HCT116 (cell line): ENCODE measurements at places on chromosomes 7 and 10.

GRCh38 chr7:69349291-69349690 lies 249.0 kb upstream of the AUTS2 start:
- no peak for DNase-seq

DNA sequence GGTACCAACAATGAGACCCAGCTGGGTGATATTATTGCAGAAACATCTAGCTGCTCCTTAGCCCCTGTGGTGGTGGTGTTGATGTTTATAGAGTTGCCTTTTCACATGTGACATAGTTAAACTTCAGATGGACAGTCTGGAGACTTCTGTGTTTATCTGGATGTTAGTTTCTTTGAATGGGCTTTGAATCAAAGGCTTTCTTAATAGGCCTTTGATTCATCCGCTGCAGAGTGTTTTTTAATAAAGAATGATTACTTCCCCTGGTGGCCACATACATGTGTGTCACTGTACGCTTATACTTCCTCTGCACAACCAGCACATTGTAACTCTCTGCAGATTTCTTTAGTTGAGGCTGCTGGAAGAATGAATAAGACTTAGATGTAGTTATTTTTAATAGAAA lies 221.0 kb downstream of the DYNC1I1 start:
- DNase-seq: no peak

DNA sequence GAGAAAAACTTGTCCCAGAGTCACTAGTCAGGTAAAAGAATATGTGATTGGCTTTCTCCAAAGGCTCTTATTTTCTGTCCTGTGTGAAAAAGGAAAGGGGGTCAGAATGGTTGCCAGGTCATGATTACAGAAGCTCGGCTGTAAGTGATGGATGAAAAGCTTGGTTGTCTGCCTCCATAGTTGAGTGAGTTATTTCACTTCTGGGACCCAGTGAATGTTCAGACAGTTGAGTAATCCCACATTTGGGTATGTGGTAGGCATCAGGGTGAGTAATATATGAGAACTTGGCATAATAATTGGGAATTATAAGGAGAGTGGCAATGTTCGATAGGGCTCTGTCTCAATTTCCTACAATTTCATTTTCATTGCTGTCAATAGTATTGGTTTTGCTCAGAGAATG lies 72.5 kb downstream of the BBS9 start:
- DNase-seq: no peak

- no peak for DNase-seq
Measured at GRCh38 chr10:2777666-2778355, 289.5 kb upstream of the PFKP start.

DNA sequence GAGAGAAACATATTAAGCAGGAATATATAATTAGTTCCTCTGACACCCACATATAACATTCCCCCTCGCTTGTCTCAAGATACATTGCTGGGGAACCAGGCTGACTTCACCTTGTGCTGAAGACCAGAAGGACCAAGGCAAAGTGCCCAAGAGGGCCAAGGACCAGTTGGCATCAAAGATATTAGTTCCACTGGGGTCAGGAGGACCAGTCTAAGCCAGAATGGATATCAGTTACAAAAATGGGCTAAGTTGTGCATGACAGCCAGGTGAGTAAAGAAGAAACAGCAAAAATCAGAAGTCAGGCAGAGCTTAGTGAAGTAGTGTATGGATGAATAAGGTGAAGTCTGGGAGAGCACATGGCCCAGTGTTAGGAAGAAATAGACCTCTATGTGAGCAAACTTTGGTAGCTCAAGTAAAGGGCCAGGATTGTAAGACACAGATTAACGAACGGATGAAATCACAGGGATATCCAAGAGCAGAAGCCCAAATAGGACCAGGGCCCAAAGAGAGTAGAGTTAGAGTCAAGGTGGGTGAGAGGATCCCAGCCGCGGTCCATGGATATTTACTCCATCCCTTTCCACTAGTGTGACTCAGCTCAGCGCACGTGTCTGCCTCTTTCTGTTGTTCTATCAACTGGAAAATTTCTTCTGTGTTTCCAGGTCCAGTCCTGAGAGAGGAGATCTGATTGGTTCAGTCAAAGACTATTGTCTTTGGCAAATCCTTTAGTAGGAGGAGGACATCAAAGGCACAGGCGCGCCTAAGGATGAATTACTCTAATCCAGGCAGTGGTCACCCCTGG lies 5.0 kb downstream of the CALD1 start:
- no peak for DNase-seq

DNA sequence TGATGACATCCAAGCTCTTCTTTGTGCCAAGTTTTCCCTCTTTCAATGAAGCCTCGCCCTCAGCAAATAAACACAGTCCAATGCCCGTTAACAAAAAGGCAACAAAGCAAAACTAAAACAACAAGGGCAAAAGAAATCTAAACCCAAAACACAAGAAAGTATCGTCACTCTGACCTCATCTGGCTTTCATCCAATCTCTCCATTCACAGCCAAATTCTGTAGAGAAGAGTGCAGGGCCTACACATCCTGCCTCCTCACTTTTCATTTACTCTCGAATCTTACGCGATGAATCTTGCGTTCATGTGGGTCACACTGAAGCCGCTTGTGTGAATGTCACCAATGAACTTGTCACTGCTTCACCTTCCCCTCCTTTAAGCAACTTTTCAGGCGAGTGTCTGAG lies 15.9 kb upstream of the AKR1E2 start:
- DNase-seq: no peak

DNA sequence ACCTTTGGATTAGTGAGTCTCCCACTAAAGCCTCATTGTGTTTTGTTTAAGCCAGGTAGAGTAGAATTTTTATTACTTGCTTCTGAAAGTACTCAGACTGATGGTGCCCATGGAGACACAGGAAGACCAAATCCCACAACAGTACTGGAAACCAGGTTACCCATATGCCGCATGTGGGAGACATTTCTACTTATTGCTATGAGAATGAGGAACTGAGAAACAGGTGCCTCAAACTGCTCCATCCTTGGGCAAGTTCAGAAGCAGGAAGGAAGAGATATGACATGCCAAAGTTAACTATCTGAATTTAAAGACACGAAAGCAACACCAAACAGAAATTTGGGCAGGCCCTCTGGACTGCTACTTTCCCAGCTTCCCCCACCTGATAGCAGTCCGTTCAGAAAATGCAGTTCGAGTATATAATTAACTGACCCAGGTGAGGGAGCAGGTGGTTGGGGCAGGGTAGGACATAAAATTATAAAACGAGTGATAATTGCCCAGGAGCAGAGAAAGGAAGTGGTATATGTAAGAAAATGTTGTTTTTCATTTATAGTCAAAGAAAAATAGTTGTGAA lies 382.3 kb upstream of the MTPN start:
- DNase-seq: no peak

DNA sequence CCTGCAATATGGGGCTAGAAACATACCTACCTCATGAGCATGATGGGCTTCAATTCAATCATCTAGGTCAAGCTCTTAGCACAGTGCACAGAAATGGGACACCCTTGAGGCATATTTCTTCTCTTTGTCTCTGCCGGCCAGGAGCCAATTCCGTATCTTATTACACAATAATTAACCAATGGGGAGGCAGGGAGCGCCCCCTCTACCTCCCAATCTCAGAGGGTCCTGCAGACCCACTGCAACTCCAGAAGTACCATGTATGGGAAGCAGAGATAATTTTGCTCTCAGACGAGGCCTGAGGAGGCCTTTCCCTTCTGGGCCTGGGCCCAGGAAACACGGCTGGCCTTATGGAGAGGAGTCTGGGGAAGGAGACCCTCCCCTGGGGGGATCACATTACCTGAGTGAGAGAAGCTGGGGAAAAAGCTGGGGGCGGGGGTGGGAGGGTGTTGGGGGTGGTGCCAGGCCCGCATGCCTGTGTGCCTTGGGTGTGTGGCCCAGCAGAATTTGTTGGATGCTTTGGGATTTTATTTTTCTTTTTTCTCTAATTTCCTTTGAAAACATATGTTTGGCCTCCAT lies 155.5 kb downstream of the UBE2H start:
- no peak for DNase-seq

GRCh38 chr10:2852574-2853323 lies 214.6 kb upstream of the PFKP start:
- no peak for DNase-seq

DNA sequence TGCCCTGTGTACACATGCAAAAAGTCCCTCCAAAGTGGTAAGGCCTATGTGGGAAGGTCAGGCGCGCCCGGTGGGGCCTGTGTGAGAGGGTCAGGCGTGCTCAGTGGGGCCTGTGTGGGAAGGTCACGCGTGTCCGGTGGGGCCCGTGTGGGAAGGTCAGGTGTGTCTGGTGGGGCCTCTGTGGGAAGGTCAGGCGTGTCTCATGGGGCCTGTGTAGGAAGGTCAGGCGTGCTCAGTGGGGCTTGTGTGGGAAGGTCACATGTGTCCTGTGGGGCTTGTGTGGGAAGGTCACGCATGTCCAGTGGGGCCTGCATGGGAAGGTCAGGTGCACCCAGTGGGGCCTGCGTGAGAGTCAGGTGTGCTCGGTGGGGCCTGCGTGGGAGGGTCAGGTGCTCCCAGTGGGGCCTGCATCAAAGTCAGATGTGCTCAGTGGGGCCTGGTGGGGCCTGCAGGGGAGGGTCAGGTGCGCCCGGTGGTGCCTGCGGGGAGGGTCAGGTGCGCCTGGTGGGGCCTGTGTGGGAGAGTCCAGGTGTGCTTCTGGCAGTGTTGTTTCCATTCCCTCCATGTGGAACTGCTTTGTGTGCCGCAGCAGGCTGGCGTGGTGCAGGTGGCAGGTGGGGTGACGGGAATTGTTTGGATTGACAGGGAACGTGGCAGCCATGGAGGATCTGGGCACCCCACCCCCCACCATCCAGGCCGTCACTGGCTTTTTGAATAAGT lies 15.4 kb downstream of the LRRC27 start:
- no peak for DNase-seq

- no peak for DNase-seq
Measured at GRCh38 chr10:6917125-6917524, 337.0 kb upstream of the PRKCQ start.

- no peak for DNase-seq
Measured at GRCh38 chr7:120991161-120991560, 2.6 kb downstream of the CPED1 start.

- DNase-seq: no peak
Measured at GRCh38 chr7:126487728-126488442, 764.9 kb downstream of the GRM8 start.

DNA sequence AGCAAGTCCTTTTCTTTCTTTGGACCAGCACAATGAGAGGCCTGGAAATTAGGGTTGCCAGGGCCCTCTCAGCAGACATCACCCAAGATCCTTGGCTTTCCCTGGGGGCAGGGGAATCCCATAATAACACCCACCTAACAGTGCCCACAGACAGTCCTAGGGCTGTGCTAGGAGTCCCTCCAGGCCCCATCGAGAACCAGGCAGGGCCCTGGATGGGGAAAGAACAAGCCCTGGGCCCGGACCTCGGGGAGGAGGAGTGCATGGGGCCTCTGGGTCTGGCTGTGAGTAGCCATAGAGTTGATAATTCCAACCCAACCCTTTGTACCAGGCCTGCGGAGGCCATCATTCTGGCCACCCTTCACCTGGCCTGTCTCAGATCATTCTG lies 201.2 kb upstream of the ZMIZ1 start:
- no peak for DNase-seq

DNA sequence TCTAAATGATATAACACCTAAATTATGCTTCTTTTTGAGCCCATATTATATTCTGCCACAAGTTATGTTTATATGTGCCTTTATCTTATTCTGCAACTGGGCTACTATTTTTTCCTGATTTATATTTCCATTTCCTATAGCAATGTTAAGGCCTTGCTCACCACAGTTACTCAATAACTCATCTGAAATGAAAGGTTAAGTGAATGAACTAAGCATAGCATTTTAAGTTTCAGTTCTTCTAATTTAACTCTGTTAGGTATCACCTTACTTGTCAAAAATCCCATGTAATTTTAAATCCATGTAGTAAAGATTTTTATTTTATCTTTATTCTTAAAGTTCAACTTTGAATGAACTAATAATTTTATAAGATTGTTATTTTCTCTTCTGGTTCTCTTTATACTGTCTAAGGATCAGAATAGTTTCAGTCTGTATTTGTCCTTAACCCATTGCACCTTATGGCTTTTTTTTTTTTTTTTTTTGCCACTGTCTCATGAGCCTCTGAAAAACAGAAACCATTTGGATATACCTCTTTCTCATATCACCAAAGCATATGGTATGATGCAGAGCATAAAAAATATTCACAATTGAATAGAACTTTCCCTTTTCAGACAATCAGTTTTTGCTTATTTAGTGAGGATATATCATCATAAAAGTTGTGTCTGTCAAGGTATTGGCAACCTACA lies 301.8 kb upstream of the ZWINT start:
- DNase-seq: no peak

DNA sequence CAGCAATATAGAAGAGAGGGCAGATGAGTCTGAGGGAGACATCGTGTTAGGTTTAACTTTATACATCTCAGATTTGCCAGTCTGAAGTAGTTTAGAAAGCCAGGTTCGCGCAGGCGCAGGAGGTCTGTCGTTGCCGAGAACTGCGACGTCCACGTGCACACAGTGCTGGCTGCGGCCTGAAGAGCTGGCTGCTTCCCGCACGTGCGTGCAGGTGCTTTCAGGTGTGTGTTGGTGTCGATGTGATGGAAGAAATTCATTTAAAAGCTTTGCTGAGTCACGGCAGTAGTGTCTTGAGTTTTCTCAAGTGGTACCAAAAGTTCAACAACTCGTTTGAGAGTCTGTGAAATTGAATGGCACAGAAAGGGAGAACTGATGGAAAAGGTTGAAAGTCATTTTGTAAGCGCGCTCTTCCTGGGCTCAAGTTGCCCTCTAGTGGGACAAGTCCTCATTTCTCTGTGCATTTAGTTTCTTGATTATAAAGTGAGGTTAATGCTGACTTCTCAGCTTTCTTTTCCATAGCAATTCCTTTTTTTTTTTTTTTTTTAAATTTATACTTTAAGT lies 18.6 kb downstream of the WDR37 start:
- no peak for DNase-seq

GRCh38 chr10:36704124-36704523 lies 421.3 kb upstream of the ANKRD30A start:
- DNase-seq: no peak

DNA sequence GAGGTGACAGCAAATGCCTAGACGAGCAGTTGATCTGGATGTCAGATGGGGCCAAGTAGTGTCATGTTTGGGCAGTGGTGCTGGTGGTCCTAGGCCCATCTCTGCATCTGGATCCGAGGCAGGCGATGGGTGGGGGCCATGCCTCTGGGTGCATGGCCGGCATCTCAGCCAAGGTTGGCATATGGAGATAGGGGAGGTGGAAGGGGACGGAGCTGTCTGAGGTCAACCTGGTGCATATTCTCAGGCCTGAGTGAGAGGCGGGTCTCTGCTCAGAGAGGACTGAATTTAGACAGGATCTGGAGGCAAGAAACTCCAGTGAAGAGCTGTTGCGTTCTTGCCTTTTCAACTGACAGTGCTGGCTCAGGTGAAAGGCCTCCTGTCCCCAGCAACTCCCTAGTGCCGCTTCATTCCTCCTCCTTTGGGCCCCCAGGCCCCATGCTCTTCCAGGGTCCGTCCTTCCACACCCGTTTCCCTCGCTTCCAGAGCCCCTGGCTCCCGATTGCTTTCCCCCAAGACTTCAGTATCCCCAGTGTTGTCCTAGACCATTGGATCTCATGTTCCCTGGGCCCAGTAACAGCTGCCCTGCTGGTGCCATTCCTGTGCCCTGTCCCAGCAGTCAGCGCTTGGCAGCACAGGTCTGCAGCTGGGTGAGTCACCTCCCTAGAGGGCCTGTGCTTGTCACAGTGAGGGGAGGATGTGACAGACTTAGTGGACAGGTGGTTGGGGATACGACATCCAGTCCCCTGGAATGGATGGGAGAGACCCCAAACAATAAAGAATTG lies 32.6 kb downstream of the GBX1 start:
- DNase-seq: no peak

- DNase-seq: no peak
Measured at GRCh38 chr7:2807845-2808772, 36.0 kb downstream of the GNA12 start.

GRCh38 chr10:69321865-69322264 lies 43.6 kb downstream of the HK1 start:
- DNase-seq: no peak
